T-helper 9 cell (primary cell): ENCODE measurements at places on chromosomes 3 and 15.

- DNase-seq = no peak
Measured at GRCh38 chr15:34284937-34285336, 52.6 kb downstream of the SLC12A6 start.

DNA sequence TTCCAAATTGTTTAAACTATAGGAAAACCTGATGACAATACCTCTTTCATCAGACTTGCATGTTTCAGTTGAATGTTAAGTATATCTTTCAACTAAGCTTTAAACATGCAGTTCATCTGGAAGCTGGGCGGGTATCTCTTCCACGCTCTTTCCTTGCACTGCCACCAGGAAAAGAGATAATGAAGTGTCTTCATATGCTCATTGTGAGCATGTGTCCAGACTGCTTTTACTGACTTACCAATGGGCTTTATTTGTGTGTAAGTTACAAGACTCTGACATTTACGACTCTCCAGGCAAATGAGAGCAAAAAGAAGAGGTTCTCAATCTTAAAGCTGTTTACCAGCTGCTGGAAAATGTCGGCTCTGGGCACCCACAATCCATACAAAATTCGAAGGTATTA, 52.8 kb downstream of the TMEM212 start:
- DNase-seq = no peak

DNA sequence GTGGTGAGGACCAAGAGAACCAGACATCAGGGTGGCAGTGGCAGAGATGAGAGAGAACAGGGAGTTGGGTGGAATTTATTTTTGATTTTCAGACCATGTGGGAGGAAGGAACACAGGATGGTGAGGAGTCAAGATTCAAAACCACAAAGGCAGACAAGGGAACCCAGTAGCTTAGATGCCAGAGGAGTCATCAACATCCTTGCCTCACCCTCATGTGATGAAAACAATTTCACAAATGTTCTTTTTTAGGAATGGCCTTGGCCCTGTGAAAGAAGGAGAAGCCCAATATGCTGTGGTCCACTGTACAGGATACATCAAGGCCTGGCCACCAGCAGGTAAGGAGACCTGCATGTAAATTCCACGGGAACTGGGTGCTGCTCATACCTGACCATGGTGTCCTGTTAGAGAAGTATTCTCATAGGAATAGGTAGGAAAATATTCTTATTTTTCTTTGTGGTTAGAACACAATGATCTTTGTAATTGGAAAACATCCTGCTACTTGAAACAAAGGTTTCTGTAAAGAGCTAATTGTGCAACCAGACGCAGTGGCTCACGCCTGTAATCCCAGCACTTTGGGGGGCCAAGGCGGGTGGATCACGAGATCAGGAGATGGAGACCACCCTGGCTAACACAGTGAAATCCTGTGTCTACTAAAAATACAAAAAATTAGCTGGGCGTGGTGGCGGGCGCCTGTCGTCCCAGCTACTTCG, 110.0 kb downstream of the ARNT2 start:
- no peak for DNase-seq

GRCh38 chr15:70508561-70509281, 254.6 kb downstream of the UACA start:
- no peak for DNase-seq

DNA sequence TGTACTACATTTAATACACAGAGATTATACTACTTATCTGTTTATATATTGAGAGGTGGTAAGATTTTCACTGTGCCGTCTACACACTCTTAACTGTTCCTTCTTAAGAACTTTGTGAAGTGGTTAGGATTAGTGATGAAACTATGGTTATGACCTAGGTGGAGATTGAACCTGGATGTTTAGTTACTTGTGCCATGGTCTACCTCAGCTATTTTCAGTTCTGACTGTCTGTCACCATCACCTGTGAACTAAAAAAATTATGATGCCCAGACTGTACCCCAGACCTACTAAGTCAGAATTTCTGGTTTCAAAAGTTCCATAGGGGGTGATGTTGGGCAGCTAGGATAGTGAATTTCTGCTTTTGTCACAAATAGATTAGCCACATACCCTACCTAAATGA, 6.4 kb downstream of the RASA2 start:
- DNase-seq = no peak

GRCh38 chr3:78517965-78518364, 1249.8 kb downstream of the ROBO1 start:
- DNase-seq = no peak

- DNase-seq = no peak
Measured at GRCh38 chr3:179743913-179744312, 91.1 kb downstream of the USP13 start.

DNA sequence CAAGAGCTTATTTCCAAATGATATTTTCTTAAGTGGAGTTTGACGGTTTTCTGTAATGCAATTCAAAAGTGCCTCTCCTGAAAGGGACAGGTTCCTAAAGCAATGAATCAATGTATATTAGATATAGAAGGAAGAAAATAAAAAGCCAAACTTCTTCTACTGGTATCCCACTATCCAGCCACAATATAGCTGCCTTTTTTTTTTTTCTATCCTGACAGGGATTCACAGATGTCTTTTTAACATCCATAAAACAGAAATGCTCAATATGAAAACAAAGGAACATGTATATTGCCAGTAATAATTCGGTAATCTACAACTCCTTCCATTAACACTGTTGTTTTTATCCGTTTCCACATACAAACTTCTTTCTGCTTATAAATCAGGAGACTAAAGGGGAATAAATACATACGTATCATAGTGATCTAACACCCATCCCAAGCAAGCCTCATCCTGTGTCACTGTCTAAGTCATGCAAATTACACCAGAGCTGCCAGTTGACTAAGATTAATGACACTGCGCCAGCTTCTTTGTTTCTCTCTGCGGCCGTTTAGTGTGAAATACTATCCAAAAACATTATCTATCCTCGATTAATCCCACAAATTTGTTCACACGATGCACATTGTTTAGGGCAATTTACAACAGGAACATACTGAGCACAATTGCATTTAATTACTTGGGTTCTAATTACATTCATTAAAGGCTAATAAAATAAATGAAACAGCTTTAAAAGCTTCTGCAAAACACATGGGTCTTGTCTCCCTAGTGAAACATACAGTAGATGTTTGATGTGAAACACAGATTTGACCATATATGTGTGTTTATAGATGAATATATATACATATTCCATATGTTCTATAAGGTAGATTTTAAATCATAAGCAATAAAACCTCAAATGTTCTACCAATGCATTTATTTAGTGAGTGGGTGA, 51.9 kb upstream of the CDIN1 start:
- no peak for DNase-seq

DNA sequence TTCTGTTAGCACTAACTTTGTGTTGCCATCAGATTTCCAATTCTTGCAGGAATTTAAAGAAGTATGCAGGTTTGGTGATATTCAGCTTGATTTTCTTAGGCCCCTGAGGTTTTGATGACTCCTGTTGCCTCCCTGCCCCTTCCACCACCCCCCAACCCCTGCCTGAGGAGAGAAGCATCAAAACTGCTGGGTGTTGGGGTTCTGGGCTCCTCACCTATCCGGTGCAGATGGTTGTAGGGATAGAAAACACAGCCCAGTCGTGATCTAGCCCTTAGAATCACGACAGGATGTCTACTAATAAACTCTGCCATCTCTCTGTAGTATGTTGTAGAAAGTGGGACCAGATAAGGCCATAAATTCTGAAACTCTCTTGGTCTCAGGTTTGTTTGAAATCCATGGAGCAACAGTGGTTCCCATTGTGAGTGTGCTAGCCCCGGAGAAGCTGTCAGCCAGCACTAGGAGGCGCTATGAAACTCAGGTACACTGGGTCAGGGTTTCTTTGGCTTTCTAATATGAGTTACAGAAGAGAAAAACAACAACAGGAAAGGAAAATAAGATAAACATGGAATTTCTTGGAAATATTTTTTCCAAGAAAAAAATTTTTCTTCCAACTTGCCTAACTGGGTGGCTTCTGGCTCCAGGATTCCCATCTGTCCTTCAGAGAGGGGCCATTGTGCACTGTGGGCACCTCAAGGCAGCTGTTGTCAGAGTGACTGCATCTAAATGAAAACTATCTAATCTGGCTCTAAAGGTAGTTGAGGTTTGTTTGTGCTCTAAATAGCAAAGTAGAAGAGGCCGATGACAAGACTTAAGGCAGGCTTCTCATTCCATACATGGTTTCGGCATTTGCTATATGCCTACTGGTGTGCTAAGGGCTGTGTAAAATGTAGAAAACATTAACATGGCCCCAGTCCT, 8.7 kb downstream of the SRP14 start:
- DNase-seq = no peak

DNA sequence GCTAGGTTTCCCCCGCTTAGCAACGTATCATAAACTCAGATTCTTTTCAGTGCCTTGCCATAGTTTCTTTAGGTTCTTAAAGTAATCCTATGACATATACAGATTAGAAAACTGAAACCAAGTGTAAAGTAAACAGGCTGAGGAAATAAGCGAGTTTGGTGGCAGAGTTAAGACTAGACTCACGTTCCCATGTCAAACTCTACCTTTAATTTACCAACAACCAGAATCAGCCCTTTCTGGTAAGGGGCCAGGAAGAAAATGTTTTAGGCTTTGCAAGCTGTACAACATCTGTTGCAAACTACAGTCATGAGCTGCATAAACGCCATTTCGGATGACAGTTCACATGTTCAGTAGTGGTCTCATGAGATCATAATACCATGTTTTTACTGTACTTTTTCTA, 128.0 kb upstream of the PRICKLE2 start:
- no peak for DNase-seq
